ENCODE measurements at places on chromosomes 4 and X. TPM values are rescaled to one million over a fixed set of nuclear protein-coding genes. Genes with fewer than 3 reads are reported as not detected.

GRCh38 chr4:56739066-56739777, 58.1 kb upstream of the HOPX start:
- H3K4me3 ChIP-seq = no peak overlapping the region
- H3K36me3 ChIP-seq = no peaks in the 10 kb centered on the region
- peaks cover 3% of the 10 kb centered on the region for H3K4me1 ChIP-seq
- H3K27me3 ChIP-seq = no peaks in the 10 kb centered on the region
- DNase-seq = no peak

GRCh38 chrX:101595739-101596419, 21.9 kb downstream of the ARMCX6 start:
- H3K36me3 ChIP-seq = no peaks in the 10 kb centered on the region
- no peak overlapping the region for H3K4me3 ChIP-seq
- H3K27ac ChIP-seq = no peak overlapping the region
- DNase-seq = peak; percentile 23
- H3K4me1 ChIP-seq = no peaks in the 10 kb centered on the region
- peaks cover 7% of the 10 kb centered on the region for H3K27me3 ChIP-seq

- peaks cover 2% of the 10 kb centered on the region for H3K36me3 ChIP-seq
- peaks cover 11% of the 10 kb centered on the region for H3K4me1 ChIP-seq
- H3K27me3 ChIP-seq = peaks cover 84% of the 10 kb centered on the region
- no peak overlapping the region for H3K27ac ChIP-seq
Observed at GRCh38 chr4:173514641-173515217, 15.3 kb downstream of the HAND2 start.

- no peak overlapping the region for H3K4me3 ChIP-seq
- H3K36me3 ChIP-seq = peaks cover 8% of the 10 kb centered on the region
- no peak for DNase-seq
- H3K4me1 ChIP-seq = no peaks in the 10 kb centered on the region
Observed at GRCh38 chrX:22163326-22163725, 109.4 kb upstream of the CBLL2 start.

DNA sequence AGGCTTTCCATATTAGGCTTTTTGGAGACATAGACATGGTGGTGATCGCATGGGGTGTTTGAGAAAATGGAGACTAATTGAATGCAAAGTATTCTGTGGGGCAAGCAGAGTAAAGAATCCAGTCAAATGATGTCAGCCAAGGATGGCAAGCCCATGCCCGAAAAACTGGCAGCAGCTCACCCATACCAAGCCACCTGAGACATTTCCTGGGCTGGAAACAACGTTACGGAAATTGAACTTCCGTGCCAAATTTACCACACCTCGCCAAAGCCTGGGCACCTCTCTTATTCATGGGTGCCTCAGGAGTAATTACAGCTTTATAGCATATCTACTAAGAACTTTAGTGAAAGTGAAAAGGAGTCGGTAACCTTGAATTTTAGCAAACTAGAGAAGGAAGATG, 166.4 kb downstream of the CBR4 start:
- H3K27me3 ChIP-seq = peaks cover 6% of the 10 kb centered on the region
- no peaks in the 10 kb centered on the region for H3K36me3 ChIP-seq
- no peak overlapping the region for H3K27ac ChIP-seq
- H3K4me3 ChIP-seq = no peak overlapping the region

The GPR50 gene
- not detected for total RNA-seq
